BJ (cell line): ENCODE measurements at places on chromosomes 3 and 15.

GRCh38 chr15:36389107-36389506 lies 190.3 kb upstream of the CDIN1 start:
- DNase-seq: no peak

DNA sequence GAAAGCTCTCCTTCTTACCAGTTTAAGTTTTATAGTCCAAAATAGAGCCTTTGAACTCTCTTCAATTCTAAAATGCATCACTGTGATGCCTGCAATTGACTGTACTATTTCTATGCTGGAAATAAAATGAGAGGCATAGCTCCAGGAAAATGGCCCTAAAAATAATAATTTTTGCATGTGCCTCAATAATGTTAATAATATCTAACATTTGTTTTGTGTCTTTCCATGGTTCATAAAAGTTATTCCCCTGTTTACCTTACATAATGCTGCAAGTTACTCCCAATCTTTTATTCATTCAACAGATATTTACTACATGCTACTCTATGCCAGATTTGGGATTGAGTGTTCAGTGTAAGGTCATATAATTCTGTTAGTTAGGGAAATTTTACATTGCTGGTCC lies 574.0 kb downstream of the RBMS3 start:
- no peak for DNase-seq

DNA sequence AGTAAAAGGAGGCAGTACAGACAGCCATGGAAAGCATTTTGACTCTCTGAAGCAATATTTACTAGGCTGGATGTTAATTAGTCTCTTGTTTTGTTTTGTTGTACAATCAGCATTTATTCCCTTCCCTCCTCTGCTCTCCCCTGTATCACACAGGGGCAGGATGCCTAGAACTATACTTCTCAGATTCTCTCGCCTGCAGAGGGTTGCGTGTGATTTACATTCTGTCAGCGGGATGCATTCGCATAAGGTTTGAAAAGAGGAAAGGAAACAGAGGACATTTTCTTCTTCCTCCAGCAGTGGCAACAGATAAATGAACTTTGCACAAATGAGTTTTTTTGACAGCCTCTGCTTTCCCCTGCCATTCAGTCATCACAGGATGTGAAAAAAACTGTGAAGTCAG lies 188.3 kb downstream of the RSL24D1 start:
- no peak for DNase-seq

- DNase-seq: no peak
These were observed 523.2 kb upstream of the NAALADL2 start for GRCh38 chr3:174335910-174336309.

DNA sequence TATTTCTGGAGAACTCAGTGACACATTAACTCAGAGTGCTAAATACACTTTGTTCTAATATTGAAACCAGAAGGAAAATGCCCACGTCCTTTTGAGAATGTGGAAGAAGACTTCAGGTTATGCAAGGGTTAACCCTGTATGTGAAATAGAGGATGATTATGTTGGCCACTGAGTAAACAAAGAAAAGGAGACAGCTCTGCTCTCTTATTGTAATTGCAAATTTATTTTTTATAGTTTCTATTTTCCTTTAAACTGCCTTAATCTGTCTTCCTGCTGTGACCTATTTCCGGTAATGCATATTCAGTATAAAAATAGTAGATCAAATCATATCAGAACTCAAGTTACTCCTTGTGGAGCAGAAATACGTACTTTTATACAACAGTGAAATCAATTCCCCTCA lies 1239.2 kb downstream of the ROBO2 start:
- DNase-seq: no peak

DNA sequence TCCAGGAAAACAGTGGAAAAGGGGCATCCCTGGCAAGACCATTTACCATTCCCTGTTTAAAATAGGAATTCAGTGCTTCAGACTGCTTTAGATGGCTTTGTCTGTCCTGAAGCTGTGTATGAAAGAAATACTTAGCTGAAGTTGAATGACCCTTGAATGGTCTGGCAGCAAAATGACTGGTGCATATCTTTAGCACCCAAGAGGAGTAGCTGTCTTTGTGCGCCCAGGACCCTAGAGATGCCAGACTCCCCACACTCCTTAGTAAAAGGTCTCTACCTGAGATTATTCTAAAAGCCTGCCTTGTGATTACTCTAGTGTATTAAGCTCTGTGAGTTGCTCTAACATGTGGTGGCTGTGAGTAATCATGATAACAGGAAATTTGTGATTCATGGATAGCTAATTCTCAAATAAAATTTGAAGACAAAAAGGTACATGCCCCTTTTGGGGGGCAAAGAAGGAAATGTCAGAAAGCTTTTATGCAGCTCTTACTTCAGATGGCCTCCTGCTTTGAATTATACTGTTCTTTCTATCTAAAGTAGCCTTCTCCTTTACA lies 3.2 kb downstream of the MAPKBP1 start:
- DNase-seq: no peak

GRCh38 chr3:164748626-164749025 lies 329.7 kb downstream of the SI start:
- no peak for DNase-seq

DNA sequence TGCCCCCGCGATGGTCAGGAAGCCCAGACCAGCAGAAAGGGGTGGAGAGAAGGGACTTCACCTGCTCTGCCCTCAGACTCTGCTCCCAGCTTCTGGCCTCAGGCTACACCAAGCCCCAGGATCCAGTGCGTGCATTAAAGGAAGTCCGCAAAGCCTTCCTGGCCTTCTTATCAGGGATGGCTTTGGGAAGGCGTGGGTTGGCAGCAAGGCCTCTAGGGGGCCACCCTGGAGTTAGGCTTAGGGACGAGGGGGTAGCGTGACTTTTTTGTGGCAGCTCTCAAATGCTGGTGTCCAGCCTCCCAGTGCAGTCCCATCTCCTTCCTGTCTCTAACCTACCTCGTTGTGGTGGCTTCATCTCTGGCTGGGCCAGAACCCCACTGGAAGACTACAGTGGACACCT lies 18.9 kb upstream of the RPL29 start:
- no peak for DNase-seq

DNA sequence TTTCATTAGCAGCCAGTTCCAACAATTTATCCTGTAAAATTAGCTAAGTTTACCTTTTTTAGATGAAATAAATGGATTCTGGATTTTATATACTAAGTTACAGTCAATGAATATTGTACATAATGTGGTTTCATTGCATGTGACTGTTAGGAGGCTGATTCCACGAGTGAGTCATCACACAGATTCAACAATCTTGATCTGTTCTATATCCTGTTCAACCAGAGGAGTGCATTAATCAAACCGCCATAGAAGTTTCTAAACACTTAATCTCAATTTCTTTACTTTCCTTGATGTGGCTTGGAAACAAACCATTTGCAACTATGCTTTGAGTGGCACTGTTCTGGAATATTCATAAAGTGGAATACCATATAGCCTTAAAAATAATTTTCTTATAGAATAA lies 15.3 kb downstream of the DNAJC13 start:
- peak; percentile 14 for DNase-seq

- no peak for DNase-seq
These were observed 155.4 kb upstream of the GOLGA6L4 start for GRCh38 chr15:84079885-84080777.

DNA sequence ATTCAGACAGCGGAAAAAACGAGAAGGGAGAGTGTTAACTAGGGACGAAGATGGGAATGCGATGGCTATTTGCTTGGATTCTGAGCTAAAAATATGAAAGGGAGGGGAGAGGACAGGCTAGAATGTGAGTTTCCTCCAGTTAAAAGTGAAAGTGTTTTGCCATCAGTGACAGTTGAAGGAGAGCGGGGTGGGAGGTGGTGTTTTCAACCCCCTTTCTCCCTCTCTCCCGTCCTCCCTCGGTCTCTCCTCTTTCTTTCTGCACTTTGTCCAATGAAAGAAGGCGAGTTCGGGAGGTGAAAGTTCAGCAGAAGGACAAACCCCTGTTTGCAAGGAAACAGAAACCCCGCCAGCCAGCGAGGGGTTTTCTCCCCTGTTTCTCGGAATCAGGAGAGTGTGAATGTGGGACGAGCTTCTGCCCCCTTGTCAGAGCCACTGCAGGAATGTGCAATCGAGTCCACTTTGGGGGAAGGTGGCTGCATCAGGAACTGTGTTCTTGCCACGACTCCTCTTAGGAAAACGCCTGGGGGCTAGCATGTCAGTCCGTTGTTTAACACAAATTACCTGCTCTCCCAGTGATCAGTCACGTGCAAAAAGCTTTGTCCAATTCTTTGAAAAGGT lies 975 bp upstream of the FOXP1 start:
- no peak for DNase-seq

GRCh38 chr15:69852482-69852881 lies 245.2 kb downstream of the TLE3 start:
- DNase-seq: peak; percentile 19
